ENCODE measurements at places on chromosomes 12 and 14.

DNA sequence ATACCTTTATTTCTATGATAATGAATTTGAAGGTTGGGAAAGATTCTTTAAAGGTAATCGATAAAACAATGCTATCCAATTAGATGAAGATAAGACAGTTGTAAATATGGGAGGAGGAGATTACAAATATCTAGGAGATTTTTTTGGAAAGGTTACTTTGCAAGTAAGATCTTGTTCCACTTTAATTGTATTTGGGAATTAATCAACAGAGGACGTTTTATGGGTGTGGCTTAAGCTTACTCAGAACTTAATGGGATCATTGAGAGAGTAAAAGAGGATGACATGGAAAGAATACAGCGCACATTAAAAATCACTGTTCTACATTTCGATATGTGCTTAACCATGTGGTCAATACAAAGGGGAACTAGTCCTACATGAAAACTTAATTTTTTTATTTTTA is 3.5 kb upstream of the LRIG3 start:
- no peak for DNase-seq

DNA sequence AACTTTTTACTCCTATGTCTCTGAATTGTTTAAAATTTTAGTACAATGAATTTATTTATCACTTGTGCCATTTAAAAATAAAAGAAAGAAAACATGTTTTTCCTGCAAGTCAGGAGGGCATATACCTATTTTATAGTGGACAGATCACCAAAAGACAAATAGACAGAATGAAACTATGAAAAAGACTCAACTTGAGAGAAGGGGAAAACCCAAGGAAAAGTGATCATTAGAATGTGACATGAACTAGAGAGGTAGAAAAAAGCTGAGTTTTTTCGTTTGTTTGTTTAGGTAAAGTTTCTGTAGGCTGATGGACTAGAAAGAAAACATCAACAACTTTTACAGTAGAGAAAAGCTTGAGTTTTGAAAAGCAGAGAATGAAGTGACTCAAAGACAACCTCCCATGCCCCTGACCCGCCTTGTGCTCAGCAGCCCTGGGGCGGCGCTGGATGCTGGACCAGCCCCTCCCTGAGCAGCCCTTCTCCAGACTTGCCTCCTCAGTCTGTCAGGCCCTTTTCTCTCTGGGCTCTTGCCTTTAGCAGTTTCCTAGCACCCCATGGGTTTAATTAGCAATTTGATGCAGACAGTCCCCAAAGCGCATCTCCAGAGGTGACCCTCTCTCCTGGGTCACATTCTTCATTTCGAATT is 95.1 kb upstream of the ARID2 start:
- DNase-seq: no peak

DNA sequence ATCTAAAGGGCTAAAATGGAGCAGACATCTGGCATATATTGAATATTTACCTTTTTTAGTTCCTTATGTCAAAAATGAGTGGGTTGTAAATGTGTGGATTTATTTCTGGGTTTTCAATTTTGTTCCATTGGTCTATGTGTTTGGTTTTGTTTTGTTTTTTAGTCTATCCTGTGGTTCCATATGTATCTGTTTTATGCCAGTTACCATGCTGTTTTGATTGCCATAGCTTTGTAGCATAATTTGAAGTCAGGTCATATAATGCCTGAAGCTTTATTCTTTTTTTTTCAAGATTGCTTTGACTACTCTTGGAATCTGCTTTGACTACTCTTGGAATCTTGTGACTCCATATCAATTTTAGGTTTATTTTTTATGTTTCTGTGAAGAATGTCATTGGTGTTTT is 133.2 kb downstream of the MIPOL1 start:
- no peak for DNase-seq

- no peak for DNase-seq
Observed at GRCh38 chr14:68547305-68548193, 245.3 kb downstream of the ZFP36L1 start.

DNA sequence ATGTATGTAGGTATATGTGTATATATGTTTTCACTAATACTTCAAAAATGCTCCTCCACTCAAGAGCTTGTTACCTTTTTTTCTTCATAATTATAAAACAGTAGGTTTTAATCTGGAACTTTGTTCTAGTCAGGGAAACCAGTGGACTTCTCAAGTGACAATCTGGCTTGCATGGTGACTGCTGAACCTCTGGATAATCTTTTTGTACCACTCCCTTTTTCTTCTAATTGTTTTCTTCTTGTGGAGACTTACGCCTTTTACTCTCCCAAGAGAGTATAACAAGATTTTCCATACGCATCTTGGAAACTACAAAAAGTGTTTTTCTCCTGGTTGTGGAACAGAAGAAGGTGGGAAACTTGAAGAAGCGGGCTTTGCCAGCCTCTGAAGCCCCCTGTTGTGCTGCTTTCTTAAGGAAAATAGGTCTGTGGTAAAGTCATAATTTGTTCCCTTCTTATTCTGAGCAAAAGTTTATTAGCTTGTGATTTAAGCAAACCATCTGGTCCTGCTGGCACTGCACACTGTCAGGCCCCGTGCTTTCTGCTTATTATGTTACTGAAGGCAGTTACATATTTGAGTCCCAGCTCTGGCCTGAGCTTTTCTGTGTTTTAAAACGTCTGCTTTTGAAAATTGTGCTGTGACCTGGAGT is 291.8 kb downstream of the ERC1 start:
- no peak for DNase-seq

- DNase-seq: no peak
Observed at GRCh38 chr14:75010472-75011093, 7.9 kb downstream of the EIF2B2 start.
